Cardiac septum (tissue), 1 donor: ENCODE measurements at places on chromosomes 11 and 22.

- DNase-seq: no peak
These were observed 8.8 kb downstream of the ZW10 start for GRCh38 chr11:113764527-113765219.

DNA sequence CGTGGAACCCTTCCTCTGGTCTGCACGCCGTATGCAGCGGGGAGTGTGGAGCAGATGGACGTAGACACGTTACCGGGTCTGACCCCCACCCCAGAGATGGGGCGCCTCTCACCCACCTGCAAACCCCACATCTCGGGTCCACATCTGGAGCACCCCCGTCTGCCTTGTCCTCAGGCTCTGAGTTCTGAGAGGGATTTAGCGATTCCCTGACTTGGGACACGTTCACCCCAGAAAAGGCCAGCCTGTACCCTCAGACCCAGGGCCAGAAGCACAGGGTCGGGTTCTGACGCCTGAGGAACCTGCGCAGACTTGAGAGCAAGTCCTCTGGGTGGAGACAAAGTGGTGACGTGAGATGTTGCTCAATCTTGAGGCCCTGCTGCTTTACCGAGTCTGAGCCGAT, 1138.5 kb downstream of the BRD1 start:
- DNase-seq: no peak

GRCh38 chr11:67532889-67533288, 9.6 kb upstream of the CABP2 start:
- DNase-seq: no peak

- DNase-seq: no peak
These were observed 13.6 kb downstream of the KCNJ5 start for GRCh38 chr11:128904656-128905344.

- DNase-seq: no peak
These were observed 41.8 kb downstream of the MAP6 start for GRCh38 chr11:75626889-75627529.

GRCh38 chr11:126608658-126609057, 253.2 kb downstream of the ST3GAL4 start:
- DNase-seq: no peak

GRCh38 chr11:121441521-121441920, 10.6 kb upstream of the SORL1 start:
- no peak for DNase-seq

- DNase-seq: peak; percentile 63
These were observed 907 bp upstream of the PHLDA2 start for GRCh38 chr11:2929950-2930703.

DNA sequence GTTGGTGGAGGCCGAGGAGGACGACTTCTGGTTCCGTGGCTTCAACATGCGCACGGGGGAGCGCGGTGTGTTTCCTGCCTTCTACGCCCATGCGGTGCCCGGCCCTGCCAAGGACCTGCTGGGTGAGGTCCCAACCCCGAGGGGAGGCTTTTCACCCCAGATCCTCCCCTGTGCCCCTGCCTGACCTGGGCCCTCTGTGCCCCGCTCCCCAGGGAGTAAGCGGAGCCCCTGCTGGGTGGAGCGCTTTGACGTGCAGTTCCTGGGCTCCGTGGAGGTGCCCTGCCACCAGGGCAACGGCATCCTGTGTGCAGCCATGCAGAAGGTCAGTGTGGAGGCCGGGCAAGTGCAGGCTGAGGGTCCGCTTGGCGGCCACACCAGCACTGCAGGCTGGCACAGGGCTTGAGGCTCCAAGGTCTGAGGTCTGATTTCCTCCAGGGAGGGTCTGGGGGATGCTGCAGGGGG, 5.1 kb downstream of the MAPK8IP2 start:
- peak; percentile 53 for DNase-seq

DNA sequence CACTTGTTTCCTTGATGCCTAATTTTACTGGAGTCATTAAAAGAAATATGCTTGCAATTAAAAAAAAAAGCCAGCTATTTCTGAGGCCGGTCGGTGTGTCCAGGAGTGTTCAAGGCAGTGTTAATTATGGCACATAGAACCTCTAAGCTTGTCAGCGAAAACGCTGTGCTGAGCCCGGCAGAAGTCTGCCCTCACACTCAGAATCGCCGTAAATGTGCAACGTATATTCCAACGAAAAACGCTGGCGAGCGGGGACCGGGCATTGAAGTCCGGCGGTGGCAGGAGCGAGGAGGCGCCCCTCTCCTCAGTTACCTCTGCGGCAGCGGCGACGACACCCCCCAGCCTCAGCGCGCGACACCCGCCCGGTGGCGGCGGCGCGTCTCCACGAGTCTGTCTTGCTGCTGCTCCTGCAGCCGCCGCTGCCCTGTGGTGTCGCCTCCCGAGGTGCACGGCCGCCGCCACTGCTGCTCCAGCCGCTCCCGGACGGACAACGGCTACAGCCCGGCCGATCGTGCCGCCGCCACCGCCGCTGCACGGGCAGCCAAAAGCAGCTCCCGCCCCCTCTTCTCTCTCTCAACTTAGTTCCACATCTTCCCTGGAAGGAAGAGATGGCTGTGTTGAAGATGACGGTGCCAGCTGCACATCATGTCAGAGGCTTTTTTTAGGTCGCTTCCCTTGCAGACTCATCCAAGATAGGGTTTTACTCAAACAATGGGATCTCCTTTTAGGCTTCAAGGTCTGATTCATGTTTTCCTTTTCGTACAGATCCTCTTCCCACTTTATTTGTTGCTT, 56.0 kb downstream of the JAM3 start:
- DNase-seq: no peak

GRCh38 chr11:75925785-75926164, 110.8 kb downstream of the UVRAG start:
- DNase-seq: no peak

- no peak for DNase-seq
These were observed 8.5 kb downstream of the A4GALT start for GRCh38 chr22:42711895-42712837.

GRCh38 chr11:61994981-61995380, 27.5 kb upstream of the FTH1 start:
- DNase-seq: no peak

DNA sequence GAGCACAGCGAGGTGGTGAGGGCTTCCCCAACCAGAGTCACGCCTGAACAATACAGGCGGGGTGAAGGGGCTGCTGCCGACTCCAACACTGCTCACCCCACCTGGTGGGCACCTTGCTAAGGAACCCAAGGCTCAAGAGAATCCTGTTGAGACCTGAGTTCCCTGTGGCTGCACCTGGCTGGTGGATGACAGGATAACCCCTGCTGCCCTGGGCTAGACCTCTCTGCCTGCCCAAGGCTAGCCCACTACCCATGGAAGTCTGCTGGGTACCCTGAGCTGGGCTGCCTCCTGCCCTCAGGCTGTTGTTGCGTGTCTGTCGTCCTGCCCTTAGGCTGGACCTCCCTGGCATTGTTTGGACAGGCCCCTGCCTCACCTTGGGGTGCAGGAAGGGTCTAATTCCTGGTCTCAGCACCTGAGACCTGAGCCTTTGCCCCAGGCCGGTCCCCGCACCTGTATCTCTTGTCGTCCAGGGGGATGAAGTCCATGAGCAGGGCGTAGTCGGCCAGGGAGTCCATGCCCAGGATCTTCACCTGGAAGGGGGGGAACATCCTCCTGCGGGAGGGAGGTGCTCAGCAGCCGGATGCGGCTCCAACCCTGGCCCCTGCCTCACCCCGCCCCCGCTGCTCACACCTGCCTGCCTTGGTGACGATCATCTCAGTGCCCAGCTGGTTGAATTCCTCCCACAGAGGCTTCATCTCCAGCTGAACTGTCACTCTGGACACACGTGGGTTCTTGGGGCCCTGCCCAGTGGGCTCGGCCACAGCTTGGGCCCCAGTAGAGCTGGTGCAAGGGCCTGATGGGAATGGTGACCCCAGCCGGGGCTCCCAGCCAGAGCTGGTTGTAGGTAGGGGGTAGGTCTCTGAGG, 4.9 kb upstream of the NUDT8 start:
- DNase-seq: no peak

DNA sequence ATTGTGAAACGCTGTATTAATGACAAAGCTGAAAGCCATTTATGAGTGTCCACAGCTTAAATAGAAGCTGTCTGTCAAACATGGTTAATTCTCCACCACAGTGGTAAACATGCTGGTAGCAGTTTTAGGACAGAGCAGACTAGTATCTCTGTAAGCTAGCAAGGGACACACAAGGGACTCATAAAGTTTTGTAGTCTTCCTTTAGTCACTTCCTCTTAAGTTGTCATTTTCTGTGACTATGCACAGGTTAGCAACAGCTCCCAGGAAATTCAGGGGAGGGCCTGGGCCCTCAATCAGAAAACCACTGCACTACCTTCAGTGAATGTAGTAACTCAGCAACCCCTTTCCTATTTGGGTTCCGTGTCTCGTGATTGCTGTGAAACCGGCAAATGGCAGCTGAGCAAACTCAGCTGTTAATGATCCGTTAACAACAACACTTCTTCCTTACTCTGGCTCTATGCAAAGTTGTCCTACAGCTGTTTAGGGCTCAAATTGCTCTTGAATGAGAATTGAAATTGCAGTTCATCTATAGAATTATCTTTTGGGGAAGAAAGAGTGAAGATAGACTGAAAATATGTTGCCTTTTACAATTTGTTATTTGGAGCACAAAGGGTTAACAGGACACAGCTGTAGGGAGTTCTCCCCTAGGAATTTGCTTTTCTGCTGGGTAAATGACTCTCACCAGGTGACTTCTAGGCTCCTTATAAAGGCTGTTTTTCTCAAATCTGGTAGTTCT, at the start of gene MMP26:
MMP26 (plus strand) TSS at position 731 of the 736 bp plus-strand sequence.
- DNase-seq: no peak

DNA sequence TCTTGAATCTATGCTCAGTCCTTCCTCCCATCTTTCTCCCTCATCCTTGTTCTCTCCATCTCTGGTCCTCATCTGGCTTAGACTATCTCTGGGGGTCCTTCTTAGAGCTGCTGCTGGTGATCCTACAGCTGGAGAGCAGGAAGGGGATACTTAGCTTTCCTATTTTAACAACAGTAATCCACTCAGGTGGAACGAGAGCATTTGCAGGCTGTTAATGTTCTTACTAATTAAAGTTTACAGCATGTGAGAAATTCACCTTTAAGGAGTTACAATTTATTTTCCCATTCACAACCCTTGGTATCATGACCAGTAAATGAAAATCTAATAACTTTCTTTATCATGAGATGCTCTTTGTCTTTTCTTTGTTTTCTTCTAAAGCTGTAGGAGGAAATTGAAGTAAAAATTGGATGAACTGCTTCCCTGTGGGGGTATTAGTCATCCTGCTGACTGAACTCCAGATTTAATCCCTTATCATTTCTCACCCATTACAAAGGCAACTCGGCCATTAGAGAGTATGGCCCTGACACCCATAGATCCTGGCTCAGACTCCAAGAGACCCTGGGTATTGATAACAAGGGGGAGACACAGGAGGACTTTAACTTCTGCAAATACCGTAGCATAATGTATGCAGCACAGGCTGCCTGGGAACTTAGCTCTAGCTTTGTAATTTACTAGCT, 37.6 kb upstream of the MTNR1B start:
- no peak for DNase-seq

DNA sequence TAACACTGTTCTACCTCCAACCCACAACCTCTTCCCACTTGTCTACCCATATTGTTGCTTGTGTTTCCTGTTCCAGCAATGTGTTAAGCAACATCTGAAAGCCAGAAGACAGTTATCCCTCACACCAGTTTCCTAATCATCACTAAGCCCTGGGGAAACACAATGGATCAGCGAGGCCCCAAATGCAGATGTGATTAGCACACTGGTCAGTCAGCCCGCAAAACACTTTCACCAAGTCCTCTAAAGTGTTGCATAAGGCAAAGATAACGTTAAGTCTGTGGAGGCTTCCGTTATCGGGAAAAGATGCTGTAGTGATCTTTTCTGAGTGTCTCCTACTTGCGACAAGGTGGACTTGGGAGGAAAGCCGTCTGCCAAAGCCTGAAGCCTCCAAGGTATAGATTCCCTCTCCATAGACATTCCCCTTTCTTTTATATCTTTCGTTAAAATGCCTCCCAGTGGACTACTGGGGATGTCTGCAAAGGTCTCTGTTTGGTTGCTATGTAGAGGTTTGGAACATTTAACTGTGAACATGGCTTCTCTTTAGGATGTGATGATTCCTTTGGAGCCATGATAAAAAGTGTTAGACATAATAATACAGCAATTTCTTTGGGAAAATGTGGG, at the start of gene MS4A3:
MS4A3 (plus strand) TSS at position 317 of the 621 bp plus-strand sequence. CDS start 4,496 bp downstream, outside the sequence.
- DNase-seq: no peak

- DNase-seq: no peak
These were observed 7.3 kb upstream of the EHF start for GRCh38 chr11:34613552-34614056.

DNA sequence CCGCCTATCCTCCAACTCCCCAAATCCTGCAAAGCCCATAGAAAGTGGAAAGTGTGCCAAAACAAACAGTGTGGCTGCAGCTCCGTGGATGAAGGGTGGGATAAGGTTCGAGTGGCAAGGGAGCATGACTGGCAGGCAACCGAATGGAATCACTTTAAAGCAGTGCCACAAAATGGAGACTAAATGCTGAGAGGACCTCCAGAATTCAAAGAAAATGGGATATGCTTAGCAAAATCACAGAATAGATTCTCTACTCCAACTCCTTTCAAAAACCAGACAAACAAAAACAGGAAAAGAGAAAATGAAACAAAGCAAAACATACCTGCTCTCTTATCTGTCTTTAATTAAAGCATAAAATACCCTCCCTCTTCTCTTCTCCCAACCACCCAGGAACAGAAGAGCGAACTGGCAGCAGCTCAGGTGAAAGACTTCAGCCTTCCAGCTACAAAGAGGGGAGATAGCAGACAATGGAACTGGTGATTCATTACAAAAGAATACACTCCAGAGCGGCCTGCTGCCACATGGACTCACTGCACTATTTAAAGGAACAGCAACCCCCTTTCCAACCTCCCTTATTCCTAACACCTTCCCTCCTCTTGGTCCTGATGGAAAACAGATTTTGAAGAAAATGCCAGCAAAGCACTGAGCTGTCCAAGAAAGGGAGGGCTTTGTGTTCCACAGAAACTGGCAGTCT, 118.5 kb downstream of the APOL5 start:
- no peak for DNase-seq

GRCh38 chr11:64924910-64925284, 408 bp downstream of the PPP2R5B start:
- DNase-seq: no peak

- DNase-seq: no peak
These were observed 368.9 kb downstream of the BUD13 start for GRCh38 chr11:116403794-116404461.

GRCh38 chr22:42179616-42180015, 49.0 kb upstream of the CYP2D6 start:
- no peak for DNase-seq

DNA sequence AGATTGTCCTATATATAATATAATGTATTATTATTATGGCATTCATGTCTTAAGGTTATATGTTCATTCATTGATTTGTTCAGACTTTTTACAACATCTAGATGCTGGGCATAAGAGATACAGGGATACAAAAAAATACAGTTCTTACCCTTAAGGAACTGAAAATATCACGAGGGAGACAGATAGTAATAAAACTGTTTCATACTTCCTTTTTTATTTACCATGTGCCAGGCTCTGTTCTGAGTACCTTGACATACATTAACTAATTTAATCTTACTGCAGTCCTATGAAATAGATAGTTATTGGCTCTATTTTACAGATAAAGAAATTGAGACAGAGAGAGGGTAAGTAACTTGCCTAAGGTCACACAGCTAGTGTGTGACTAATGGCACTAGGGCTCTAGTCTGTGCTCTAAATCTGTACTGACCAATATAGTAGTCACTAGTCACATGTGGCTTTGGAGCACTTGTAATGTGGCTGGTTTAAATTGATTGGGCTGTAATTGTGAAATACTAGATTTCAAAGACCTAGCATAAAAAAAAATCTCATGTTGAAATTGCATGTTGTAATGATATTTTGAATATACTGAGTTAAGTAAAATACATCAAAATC, 21.3 kb downstream of the TRIM44 start:
- DNase-seq: no peak

- DNase-seq: no peak
These were observed 224.2 kb downstream of the CEP164 start for GRCh38 chr11:117551761-117552343.

- peak; percentile 44 for DNase-seq
These were observed 15.5 kb upstream of the SHANK2 start for GRCh38 chr11:71267807-71268421.
